ENCODE measurements at places on chromosomes 16 and 17.

DNA sequence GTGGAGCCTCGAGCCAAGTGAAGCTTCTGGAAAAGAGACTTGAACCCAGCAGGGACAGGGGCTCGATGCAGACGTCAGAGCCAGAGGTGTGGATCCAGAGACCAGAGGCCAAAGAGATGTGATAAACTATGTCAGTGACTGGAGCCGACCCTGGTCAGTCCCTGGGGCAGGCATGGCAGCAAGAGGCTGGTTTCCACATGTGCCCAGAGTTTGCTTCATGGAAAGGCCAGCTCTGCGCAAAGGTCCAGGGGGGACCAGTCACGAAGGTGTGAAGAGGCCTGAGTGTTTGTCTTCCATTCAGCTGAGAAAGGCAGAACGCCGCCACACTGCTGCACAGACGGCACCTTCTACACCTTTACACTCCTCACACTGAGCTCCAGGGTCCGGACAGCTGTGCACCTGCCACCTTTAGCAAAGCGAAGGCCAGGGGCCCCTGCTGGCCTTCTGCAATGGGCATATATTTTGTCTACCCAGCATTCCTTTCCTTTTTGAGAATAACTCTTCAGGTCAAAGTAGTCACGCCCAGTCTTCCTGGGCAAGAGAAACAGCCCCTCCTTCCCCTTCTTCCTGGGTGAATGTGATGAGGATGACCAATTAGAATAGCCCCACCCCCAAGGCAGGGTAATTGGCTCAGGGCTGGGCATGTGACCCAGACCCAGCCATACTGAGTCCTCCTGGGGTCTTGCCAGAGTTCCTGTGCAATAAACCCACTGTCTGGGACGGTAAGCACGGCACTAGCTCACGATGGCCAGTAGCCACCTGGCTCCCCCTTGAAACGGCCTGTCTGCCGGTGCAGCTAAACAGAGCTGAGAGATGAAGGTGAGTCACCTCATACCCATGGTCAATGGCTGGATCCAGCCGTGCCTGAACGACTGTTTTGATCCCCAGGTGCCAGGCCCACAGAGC lies 2.3 kb upstream of the RPH3AL start:
- no peak for DNase-seq

- no peak for DNase-seq
Observed at GRCh38 chr16:47052666-47053640, 79.5 kb upstream of the DNAJA2 start.

- no peak for DNase-seq
Observed at GRCh38 chr16:47493381-47494337, 32.5 kb downstream of the PHKB start.

- no peak for DNase-seq
Observed at GRCh38 chr17:11996722-11997146, 541 bp downstream of the ZNF18 start.

GRCh38 chr17:7959503-7960253 lies 27.7 kb downstream of the CNTROB start:
- DNase-seq, result no peak

DNA sequence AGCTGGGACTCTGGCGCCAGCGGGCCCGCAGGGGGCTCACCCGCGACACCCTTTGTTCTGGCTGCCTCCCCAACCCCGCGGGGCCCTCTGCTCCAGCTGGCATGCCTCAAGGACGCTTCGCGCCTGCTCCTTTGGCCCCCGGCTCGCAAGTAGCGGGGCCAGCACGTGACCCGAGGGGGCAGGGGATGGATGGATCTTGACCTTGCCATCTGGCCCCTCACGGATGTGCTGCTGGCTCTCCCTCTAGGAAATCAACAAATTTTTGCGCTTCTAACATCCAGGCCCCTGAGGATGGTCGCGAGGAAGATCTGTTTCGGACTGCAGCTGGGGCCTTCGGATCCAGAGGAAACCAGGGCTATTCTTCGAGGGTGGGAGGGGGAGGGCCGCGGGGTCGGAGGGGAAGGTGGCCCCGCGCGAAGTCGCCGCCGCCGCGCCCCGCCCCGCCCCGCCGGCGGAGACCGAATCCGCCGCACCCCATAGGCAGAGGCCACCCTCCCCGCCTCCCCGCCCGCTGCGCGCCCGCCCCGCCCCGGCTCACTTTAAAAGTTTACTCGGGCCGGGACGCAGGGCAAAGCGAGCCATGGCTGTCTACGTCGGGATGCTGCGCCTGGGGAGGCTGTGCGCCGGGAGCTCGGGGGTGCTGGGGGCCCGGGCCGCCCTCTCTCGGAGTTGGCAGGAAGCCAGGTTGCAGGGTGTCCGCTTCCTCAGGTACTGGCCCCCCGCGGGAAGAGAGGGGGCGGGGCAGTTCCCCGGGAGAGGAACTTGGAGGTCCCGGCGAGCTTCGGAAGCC lies at the start of gene ACSF2:
Gene ACSF2 (plus strand): TSS at position 537 of the 790 bp plus-strand sequence. CDS start 44 bp downstream, at position 581.
- DNase-seq, result peak; percentile 85

- no peak for DNase-seq
Observed at GRCh38 chr16:2196162-2196980, at the start of gene CASKIN1. Gene CASKIN1, minus strand, starts transcription at chr16:2196605. Its CDS starts 173 bp downstream, at chr16:2196432.

GRCh38 chr16:19753815-19754643 lies 36.0 kb downstream of the IQCK start:
- DNase-seq, result no peak

GRCh38 chr16:48850097-48850770 lies 240.3 kb upstream of the N4BP1 start:
- DNase-seq, result no peak

DNA sequence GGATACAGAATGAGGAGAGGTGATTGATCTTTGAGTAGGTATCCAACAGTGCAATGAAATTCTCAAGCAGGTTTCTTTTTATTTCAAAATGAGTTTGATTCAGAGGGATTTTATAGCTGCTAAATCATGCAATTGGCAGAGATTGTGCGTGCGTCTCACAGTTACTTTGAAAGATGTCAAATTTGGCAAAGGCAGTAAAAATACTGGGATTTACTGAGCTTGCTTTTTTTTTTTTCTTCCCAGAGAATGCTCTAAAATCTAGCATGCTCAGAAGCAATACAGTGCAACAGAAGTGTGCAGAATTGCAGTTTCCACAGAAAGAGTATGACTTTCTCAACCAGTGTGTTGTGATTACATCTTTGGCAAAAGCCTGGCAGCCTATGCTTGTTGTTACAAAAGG lies 410.7 kb upstream of the GOT2 start:
- no peak for DNase-seq

- no peak for DNase-seq
Observed at GRCh38 chr17:31096106-31096436, 1.3 kb downstream of the NF1 start.

- DNase-seq, result no peak
Observed at GRCh38 chr17:17958982-17959381, 13.2 kb downstream of the TOM1L2 start.

Data from stimulated activated CD4-positive, alpha-beta T cell treated with anti-CD3 and anti-CD28 coated beads, Interleukin-15, amount 100 ng/mL, for 24 hours (primary cell).